ENCODE measurements at places on chromosomes 4 and X.

GRCh38 chr4:17595471-17596005 is 18.5 kb downstream of the LAP3 start:
- no peak for DNase-seq

DNA sequence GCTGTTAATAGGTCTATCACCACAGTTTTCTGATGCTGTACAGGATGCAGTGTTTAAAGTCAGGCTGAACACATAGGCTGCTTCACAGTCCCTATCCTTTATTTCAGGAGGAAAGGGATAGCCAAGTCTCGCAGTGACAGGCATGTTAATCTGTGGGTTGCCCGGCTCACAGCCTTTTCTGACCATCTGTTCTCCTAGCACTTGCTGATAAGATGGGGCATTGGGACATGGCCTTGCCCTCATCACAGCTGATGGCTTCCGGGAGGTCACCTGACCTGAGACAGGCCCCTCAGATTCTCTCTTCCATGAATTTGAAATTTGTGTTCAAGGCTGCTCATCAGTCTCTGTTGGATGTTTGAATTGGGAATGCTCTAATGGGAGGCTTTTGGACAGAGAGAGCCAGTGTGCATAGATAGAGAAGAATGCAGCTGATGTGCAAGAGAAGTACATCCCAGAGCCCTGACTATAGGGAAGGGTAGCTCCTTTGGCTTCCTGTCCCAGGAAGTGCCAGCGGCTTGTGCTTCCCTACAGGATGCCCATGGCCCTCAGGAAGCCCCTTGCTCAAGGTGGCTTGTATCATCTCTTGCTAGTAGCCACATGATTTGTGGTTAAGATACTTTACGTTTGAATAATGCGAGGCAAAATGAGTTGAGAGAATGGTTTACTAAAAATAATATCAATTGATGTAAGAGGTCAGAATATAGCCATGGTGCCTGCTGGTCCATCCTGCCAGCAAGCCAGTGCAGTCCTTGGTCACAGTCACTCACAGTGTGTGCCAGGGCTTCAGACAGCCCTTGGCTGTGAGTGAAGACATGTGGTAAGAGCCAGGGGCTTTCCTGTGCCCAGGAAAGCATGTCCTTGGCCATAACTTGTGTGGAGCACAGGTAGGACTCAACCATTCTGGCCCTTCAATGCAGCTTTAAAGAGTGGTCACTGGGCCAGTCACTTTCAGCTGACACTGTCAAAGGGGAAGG is 88.6 kb downstream of the TSPAN7 start:
- DNase-seq = no peak

- no peak for DNase-seq
These were observed 20.1 kb upstream of the ABRAXAS1 start for GRCh38 chr4:83504996-83505395.

- DNase-seq = no peak
These were observed at the start of gene GLOD5 for GRCh38 chrX:48761674-48762471. TSS of gene GLOD5 (plus strand) at chrX:48761747. CDS start at chrX:48761791, 44 bp downstream.

DNA sequence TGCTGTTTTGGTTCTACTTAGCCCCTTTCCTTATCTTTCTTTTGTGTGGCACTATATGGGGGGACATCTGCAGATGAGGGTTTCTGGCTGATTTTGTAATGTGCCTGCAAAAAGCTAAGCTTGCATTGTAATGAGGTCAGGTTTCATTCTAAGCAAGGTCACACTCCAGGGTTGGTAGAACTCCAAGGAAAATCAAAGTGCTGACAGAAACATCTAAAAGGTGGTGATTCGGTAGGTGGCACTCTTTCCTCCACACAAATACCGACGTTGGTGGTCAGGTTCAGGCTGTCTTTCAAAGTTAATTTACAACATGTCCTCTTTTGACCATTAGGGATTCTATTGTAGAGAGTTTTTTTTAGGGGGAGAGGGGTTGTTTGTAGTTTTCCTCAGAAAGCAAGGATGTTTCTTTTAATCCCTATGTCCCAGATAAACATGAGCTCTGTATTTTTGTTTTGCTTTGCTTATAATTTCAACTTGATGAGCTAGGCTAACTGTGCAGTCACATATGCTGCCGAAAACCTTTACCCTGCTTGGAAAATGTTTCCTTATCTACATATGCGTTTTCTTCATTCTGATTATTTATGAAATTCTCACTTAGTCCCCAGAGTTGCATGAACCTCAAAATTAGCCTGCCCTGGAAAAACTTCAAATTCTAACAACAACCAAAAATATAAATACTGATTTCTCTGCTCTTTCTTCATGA is 434.2 kb downstream of the PPARGC1A start:
- DNase-seq = no peak
